ENCODE measurements at places on chromosomes 4 and X.

GRCh38 chr4:87622303-87622702 is 14.0 kb downstream of the DSPP start:
- no peak for DNase-seq

DNA sequence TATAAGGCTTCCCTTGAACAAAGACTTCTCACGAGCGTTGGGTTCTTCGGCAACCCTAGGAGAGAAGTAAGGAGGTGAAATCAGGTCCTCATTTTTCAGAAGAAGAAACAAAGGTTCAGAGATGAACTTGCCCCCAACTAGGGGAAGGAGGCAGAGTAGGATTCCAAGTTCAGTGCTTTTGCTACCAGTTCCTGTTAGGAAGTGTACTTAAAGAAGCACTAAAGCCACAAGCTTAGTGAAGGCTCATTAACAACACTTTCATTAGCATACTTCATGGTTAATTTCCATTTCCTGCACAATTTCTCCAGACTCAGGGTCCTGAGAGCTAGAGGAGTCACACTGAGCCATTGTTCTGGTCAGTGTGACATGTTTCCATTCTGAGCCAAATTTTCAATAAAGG is 52.1 kb downstream of the VSIG4 start:
- DNase-seq: no peak

DNA sequence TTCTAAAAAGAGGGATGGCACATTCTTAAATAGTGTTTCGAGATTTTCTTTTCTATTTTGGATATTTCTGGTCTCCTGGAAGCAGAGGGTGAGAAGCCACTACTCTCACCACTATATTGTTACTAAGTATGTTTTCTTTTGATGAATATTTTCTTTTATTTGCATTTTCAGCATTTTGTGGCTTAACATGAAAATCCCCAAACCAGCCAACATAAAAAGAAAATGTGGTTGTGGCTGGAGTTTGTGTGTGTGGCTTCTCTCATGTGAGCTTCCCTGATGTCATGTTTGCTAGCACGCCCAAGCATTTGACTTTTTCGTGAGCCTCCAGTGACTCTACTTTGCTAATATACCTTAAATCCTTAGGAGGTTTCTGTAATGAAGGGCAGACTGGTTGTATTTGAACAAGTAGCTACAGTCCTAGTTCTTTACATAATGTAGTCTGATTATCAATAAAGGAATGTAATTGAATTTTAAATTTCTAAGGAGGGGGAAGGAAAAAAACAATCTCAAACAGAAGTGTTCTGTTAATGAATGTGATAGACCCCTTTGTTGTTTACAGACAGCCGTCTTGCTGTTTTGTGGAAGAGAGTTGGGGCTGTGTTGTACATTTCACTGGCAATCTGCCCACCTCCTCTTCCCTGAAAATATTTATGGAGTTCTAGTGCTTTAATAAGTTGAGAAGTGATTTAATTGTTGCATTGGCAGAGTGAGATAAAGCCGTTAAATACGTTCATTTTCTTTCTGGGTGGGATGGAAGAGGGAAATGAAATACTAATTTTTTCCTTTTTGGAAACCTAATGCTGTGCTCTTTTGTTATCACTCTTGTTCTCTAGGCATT is 114.6 kb downstream of the ARHGAP10 start:
- DNase-seq: no peak

DNA sequence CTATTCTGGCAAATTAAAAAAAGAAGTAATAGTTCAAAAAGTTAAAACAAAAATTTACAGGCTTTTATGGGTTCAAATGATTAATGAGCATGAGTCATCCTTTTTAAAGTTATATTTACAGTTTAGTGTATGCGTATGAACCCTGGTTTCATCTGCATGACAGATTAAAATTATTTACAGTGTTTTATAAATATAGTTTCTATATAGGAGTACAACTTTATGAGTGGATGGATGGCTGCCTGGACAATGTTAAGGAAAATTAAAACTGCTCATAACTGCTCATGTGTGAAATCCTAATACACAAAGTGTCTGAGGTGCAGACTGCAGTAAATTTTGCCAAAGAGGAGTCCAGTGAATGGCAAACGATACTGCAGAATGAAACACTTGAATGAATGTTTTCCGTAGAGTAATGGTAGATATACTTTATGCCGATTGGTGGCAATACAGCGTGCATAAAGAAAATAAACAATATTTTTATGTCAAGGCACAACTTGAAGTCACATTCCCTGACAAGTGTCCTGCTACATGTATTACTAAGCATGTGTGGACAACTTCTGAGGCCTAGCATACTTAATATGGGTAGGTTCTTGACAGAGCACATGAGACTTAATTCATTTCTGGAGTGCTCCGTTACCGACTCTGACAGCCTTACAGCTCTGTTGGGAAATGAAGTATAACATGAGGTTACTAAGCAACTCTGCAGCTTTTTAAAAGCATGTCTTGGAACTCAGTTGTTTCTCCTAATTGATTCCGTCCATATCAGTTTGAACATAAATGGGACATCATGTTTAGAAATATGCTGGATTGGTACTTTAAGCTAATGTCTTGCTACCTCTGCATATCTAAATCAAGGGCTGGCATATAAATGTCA is 985.6 kb upstream of the PCDH7 start:
- DNase-seq: no peak

DNA sequence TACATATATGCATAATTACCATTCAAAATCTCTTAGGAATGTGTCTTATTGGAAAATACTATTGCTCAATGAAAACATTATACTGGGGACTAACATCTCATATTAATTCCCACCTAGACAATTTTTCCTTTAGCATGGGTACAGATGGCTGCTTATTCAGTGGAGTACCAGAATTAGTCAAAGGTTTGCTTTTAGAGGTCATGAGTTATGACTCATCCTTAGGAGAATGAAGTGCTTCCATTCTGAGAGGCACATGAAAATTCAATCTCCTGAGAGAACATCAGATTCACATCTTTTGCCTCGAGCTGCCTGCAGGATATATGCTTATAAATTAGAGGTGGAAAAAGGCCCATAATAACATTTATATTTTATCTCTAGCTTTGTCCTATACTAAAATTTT is 378.0 kb upstream of the DMD start:
- no peak for DNase-seq

- DNase-seq: no peak
These were observed 170.5 kb downstream of the AREG start for GRCh38 chr4:74615411-74615810.

DNA sequence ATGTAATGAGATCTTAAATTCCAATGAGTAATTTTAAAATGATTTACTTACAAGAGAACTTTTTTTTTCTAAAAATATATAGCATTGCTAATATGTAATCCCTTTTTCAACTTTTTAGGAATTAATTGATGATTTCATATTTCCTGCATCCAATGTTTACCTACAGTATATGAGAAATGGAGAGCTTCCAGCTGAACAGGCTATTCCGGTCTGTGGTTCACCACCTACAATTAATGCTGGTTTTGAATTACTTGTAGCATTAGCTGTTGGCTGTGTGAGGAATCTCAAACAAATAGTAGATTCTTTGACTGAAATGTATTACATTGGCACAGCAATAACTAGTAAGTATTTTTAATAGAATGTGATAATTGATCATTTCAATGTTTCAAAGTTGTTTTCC is 113.2 kb downstream of the USP9X start:
- DNase-seq: no peak

- no peak for DNase-seq
These were observed 23.4 kb downstream of the STIM2 start for GRCh38 chr4:26884026-26884425.

DNA sequence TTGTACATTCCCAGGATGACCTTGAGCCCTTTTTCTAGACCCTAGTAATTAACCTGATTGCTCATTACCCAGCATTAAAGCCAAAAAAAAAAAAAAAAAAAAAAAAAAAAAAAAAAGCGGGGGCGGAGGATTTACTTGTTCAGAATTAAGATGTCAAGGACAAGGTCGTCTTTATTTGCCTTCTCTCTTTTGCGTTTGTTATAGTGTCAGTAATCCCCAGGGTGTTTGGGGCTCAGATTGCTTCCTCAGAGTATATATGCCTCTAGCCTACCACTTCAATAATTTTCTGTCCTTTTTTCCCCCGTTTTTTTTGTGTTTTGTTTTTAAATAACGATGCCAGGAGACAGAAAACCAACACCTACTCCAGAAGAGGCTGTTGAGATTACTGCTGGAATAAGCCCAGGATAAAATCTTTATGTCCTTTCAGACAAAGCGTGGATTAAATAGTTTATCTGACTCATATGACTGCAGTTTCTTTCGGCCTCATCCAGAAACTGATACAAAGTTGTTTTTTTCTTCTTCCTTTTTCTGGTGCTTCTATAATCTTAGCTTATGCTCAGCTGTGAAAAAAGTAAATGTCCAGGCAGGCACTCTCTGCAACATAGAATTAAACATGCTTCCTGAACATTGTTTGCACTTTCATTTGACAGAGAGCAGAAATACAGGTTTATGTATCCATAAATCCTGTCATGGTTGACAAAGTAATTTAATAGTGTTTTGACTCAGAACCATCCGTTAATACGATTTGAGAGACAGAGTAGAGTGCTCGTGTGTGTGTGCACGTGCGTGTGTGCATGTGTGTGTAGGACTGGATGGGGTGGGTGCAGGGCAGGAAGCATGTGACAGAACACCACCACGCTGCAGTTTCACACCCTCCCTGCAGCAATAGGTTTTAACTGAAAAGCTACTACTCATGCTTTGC is 138.6 kb downstream of the AFF1 start:
- peak; percentile 51 for DNase-seq

DNA sequence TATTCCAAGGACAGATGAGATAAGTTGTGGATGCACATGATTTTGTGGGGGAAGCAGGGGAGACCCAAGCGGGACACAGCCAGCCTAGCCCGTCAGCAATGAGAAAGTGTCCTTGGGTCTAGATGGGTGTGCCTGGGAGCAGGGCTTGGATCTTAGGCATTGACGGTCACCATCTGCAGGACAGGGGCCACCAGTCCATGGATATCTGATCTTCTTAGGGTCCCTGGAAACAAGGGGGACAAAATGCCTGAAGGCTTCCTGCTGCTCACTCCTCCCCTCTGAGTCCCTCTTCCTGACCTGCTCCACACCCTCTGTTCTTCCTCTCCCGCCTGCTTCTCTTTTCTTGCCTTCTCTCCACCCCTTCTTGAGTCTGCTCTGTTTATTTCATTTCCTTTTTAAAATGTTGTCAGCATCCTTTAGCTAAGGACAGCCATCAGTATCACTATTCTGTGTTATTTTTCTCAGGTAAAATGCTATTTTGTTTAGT is 298.4 kb downstream of the RAPGEF2 start:
- DNase-seq: no peak

DNA sequence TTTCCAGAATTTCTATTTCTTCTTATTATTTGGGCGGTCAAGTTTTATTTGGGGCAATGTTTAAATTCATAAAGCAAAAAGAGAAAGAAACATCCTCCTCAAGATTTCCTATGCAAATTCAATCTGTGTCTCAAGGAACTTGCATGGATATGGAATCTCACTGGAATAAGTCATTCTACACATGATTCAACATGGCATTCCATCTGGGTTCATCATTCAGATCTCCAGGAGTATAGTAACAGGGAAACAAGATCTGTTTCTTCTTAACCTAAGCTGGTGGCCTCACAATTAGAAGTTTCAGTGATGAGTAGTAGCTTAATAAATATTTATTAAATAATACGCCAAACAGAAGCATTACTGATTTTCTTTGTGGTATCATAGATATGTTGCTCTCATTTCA is 19.8 kb downstream of the KLHL34 start:
- DNase-seq: no peak

- no peak for DNase-seq
These were observed 22.5 kb downstream of the PDK3 start for GRCh38 chrX:24487571-24487970.

DNA sequence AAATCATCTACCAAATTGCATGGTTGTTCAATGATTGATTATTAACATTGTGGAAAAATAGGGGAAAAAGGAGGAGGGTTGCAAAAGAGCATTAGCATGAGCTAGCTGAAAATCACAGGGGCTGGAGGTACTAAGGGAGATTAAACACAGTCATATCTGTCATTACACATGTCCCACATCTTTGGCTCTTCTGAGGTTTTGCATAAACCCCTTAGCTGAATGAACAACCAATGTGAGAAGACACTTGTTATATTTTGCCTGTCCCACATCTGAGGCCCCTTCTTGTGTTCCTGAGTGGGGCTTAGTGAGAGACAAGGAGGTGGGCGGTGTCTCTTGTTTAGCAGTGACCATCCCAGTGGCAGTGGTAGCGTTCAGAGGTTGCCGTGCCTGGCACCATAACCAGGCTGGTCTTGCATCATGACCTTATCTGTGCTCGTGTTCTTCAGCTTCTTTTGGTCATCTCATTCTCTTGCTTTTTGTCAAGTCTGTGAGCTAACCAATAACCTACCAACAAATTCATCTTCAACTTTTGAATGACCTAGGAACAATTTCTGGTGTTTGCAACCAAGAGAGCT is 95.6 kb downstream of the MID1IP1 start:
- no peak for DNase-seq

DNA sequence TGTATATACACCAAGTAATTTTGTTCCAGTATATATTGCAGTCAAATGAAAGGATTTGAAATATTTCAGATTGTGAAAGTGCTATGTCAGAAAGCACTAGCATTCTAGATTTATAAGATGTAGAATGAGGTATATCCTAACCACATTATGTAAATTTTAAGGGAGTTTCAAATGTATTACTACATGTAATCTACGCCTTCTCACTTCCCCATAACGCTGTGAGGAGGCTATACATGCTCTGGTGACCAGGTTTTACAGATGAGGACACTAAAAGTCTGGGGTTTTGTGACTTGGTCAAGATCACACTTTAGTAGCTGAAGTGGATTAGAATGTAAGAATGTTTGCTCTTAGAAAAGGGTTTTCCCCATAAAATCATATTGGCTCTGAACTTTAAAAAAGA is 8.1 kb downstream of the ENPEP start:
- no peak for DNase-seq

- DNase-seq: no peak
These were observed 27.5 kb downstream of the TSPAN5 start for GRCh38 chr4:98630737-98631454.

GRCh38 chr4:102388611-102389010 is 43.3 kb upstream of the SLC39A8 start:
- no peak for DNase-seq

- DNase-seq: no peak
These were observed 497.5 kb downstream of the KCNIP4 start for GRCh38 chr4:21451032-21451431.

GRCh38 chrX:9611436-9612145 is 146.7 kb downstream of the TBL1X start:
- DNase-seq: no peak

- no peak for DNase-seq
These were observed 771 bp upstream of the RBPJ start for GRCh38 chr4:26319949-26320537.

DNA sequence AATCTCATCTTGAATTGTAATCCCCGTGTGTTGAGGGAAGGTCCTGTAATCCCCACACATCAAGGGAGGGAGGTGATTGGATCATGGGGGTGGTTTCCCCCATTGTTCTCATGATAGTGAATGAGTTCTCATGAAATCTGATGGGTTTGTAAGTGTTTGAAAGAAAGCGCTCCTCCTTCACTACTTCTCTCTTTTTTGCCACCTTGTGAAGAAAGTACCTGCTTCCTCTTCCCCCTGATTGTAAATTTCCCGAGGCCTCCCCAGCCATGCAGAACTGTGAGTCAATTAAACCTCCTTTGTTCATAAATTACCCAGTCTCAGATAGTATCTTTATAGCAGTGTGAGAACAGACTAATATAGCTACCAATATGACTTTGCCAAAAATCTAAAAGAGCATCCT is 41.1 kb downstream of the GBA3 start:
- DNase-seq: no peak

- DNase-seq: no peak
These were observed 19.5 kb upstream of the NOCT start for GRCh38 chr4:138996090-138996489.

GRCh38 chr4:82232891-82233290 is 140.9 kb downstream of the HNRNPD start:
- no peak for DNase-seq

Measured in small intestine (tissue), 16 donors.